ENCODE measurements at places on chromosomes 3 and 15.

GRCh38 chr3:59850417-59850816, 800.6 kb upstream of the CFAP20DC start:
- no peak for DNase-seq

GRCh38 chr15:58447271-58448010, 15.7 kb downstream of the LIPC start:
- no peak for DNase-seq

GRCh38 chr15:40296561-40297230, 11.0 kb downstream of the PLCB2 start:
- no peak for DNase-seq

GRCh38 chr15:41930221-41930866, 36.5 kb upstream of the SPTBN5 start:
- DNase-seq = peak; percentile 85

DNA sequence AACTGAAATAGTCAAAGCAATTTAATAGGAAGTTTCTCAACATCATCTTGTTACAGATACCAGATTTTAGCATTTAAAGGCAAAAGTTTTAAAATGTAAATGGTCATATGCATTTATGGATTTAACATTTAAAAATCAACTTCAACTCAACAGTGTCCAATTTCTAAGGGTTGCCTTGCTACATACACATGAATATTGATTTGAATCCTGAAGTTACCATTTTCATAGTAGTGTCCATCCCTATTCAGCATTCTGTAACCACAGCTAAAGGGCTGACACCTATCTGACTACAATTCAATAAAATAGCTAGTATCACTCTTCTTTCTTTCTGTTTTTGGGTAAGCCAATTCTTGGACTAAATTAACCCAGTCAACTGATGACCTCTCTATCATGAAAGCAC, 164.0 kb upstream of the CFAP20DC start:
- DNase-seq = no peak

DNA sequence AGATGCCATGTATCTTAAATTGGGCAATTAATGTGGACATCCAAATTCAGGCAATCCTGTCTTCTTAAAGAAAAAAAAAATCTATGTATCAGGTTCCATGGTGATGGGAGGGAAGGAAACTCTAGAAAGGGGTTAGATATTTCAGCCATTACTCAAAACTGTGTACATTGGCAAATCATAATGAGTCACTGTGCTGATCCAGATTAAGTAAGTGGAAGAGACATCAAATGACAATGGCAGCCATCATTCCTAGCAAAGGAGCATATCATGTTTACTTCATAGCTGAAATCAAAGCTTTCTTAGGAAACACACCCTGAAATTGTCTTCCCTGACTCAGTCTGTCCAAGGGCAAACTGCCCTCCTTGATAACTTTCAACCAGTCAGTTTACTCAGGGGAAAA, 713.3 kb upstream of the GBE1 start:
- DNase-seq = no peak

Measured in Right ventricle myocardium inferior (tissue), 1 donor.